Activated CD8-positive, alpha-beta T cell treated with anti-CD3 and anti-CD28 coated beads, Interleukin-2, amount 10 ng/mL, durations not matched to agents 7 days and 5 days (primary cell): ENCODE measurements at places on chromosomes 1 and 21. TPM values are rescaled to one million over a fixed set of nuclear protein-coding genes. Genes with fewer than 3 reads are reported as not detected.
A peak's percentile ranks its signal among the peaks of the same experiment; 100 is the strongest.

DNA sequence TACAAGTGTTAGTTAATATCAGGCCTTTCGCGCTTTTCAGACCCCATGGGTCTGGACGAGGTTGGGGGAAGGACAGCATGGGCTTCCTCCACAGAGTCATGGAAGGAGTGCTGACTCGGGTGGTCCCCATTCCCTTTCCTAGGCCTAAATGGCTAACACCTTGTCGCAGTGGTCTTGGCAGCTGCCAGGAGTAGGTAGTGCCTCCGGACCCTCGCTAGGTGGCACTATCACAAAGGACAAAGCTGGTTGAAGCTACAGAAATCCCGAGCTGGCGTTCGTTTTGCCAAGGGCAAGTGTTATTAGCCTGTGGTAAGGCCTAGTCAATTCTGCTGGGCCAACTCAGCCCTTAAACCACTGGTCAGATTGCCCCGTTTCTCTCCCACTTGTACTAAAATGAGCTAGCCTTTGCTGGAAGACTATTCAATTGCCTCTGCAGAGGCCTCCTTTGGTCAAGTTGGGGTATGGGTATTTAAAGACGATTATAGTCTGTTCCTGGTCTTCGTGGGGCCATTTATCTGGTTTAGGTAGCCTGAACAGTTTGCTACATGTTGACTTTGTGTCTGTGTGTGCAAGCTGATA lies 1.1 kb upstream of the UBE2Q1 start:
- peak; percentile 90 for DNase-seq
- H3K36me3 ChIP-seq, result peaks cover 27% of the 10 kb centered on the region
- H3K4me1 ChIP-seq, result peaks cover 37% of the 10 kb centered on the region
- H3K4me3 ChIP-seq, result peak overlapping the region; percentile 90
- H3K27me3 ChIP-seq, result no peaks in the 10 kb centered on the region
- H3K27ac ChIP-seq, result peak overlapping the region; percentile 93

DNA sequence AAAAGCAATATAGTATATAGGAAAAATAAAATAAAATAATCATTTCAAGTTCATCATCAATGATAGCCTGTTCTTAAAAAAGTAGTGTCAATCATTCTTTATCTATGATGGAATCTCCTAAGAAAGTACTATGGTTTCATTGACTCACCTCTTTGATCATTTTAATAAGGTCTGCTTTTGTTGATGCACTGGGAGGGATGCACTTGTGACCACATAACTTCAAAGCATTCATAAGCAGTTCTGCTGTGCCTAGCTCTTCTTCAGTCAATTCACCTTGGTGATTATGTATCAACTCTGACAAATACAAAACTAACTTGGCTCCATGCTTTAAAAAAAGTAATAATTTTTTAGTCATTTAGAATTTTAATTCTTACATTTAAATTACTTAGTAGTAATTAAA lies 84.8 kb upstream of the GNG4 start:
- peaks cover 3% of the 10 kb centered on the region for H3K4me1 ChIP-seq
- H3K27ac ChIP-seq, result no peak overlapping the region
- peak; percentile 30 for DNase-seq
- no peak overlapping the region for H3K4me3 ChIP-seq
- H3K27me3 ChIP-seq, result no peaks in the 10 kb centered on the region

GRCh38 chr1:43565600-43566360 lies 35.1 kb downstream of the PTPRF start:
- DNase-seq, result peak; percentile 71
- H3K27me3 ChIP-seq, result peaks cover 3% of the 10 kb centered on the region
- H3K36me3 ChIP-seq, result no peaks in the 10 kb centered on the region
- H3K4me1 ChIP-seq, result peaks cover 11% of the 10 kb centered on the region
- peak overlapping the region; percentile 62 for H3K4me3 ChIP-seq

DNA sequence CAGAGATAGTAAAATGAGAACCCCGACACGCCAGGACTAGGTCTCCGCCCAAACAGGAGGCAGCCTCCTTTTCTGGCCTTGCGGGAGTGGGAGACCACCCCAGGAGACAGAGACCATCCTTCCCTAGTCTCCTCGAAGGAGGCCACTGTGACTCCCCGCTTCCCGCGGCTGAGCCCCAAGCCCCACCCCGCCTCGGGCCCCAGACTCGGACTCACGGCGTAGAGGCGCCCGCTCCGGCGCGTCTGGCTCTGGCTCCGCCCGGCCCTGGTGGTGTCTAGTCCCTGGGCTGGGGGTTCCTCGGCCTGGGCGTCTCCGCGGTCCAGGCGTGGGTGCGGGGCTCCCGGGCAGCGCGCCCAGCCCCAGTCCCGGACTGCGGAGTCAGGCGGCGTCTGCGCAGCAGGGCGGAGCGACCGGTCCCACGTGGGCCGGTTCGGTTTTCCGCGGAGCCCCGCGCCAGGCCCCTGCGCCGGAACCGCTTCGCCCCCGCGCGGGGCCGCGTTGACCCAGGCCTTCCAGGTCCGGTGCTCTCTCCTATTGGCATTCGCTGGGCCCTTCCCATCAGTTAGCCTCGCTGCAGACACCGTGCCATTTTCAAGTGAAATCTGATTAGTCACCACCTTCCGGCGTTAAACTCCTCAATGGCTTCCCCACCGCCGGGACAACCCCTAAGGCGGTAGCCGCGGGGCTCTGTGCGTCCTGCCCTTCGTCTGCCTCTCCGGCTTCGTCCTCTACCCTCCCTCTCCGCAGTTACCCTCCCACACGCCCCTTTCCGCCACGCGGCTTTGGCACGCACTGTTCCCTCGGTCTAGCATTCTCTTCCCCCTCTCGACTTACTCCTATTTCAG lies at the start of gene C1orf216:
Gene C1orf216 (minus strand): TSS at position 393 of the 845 bp plus-strand sequence. CDS start 2,563 bp downstream, outside the sequence.
- H3K27ac ChIP-seq, result peak within 1 kb of the TSS; percentile 92
- H3K4me3 ChIP-seq, result peak within 1 kb of the TSS; percentile 83
- H3K36me3 ChIP-seq, result peaks cover 18% of the 10 kb centered on the region
- DNase-seq, result peak; percentile 76

DNA sequence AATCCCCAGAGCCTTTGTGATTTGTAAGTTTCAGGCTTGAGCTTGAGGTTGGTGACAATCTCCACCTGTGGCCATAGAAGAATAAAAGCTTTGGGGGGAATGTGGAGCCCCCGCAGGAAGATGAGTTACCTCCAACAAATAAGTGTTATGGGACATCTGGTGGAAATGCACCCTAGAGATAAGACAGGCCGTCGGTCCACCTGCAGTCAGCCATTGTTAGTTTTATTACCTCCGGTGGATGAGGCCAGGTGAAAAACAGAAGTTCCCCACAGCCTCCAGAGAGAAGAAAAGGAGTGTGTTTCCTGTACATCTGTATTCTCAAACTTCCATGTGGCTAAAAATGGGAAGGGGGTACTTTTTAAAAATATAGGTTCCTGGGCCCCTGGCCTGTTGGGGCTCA lies 137.4 kb downstream of the KAZN start:
- DNase-seq, result no peak
- H3K4me1 ChIP-seq, result no peaks in the 10 kb centered on the region
- H3K36me3 ChIP-seq, result no peaks in the 10 kb centered on the region

GRCh38 chr1:181133441-181133951 lies 45.0 kb downstream of the IER5 start:
- no peaks in the 10 kb centered on the region for H3K27me3 ChIP-seq
- H3K36me3 ChIP-seq, result no peaks in the 10 kb centered on the region
- peak overlapping the region; percentile 39 for H3K27ac ChIP-seq
- H3K4me3 ChIP-seq, result no peak overlapping the region

- no peak overlapping the region for H3K27ac ChIP-seq
- no peak overlapping the region for H3K4me3 ChIP-seq
- no peaks in the 10 kb centered on the region for H3K27me3 ChIP-seq
- no peak for DNase-seq
- no peaks in the 10 kb centered on the region for H3K4me1 ChIP-seq
Measured at GRCh38 chr1:52937433-52938182, 10.5 kb downstream of the SCP2 start.

The TRIM58 gene
- total RNA-seq, result 0.21 TPM

The HEYL gene
- total RNA-seq, result not detected

The PROX1 gene
- not detected for total RNA-seq

The S100A14 gene
- total RNA-seq, result not detected

GRCh38 chr1:95180371-95180770 lies 53.6 kb upstream of the RWDD3 start:
- H3K36me3 ChIP-seq, result no peaks in the 10 kb centered on the region
- H3K27ac ChIP-seq, result no peak overlapping the region
- H3K27me3 ChIP-seq, result peaks cover 7% of the 10 kb centered on the region
- no peak overlapping the region for H3K4me3 ChIP-seq

The AMPD1 gene
- not detected for total RNA-seq

The SH2D2A gene
- total RNA-seq, result 84.0 TPM

- no peak overlapping the region for H3K27ac ChIP-seq
- H3K36me3 ChIP-seq, result peaks cover 16% of the 10 kb centered on the region
- no peak for DNase-seq
- H3K4me3 ChIP-seq, result no peak overlapping the region
- no peaks in the 10 kb centered on the region for H3K4me1 ChIP-seq
Measured at GRCh38 chr1:246748006-246748405, 23.8 kb downstream of the SCCPDH start.

The PDC gene
- total RNA-seq, result not detected

The KIF21B gene
- total RNA-seq, result 158 TPM

The FAM163A gene
- total RNA-seq, result not detected

DNA sequence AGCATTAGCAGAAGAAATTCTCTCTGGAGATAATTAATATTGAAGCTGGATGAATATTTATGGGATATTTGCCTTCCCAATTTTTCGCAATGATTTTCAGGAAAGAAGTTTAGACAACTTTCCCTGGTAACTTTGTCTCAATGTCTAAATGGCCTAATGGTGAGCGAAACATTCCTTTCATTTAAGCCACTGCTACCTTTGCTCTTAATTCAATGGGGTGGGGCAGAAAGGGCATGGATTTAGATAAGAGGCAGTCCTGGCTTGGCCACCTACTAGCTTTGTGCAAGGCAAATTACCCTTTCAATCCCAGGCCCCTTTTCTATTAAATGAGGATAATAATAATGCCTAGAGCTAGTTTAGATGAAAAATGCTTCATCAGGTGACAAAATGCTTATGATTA lies 27.1 kb upstream of the LYST start:
- DNase-seq, result no peak
- peaks cover 28% of the 10 kb centered on the region for H3K4me1 ChIP-seq
- H3K36me3 ChIP-seq, result no peaks in the 10 kb centered on the region
- no peaks in the 10 kb centered on the region for H3K27me3 ChIP-seq
- no peak overlapping the region for H3K4me3 ChIP-seq

GRCh38 chr1:183592733-183593132 lies 2.5 kb upstream of the NCF2 start:
- DNase-seq, result no peak
- peaks cover 2% of the 10 kb centered on the region for H3K36me3 ChIP-seq
- H3K27ac ChIP-seq, result no peak overlapping the region
- H3K27me3 ChIP-seq, result peaks cover 5% of the 10 kb centered on the region

DNA sequence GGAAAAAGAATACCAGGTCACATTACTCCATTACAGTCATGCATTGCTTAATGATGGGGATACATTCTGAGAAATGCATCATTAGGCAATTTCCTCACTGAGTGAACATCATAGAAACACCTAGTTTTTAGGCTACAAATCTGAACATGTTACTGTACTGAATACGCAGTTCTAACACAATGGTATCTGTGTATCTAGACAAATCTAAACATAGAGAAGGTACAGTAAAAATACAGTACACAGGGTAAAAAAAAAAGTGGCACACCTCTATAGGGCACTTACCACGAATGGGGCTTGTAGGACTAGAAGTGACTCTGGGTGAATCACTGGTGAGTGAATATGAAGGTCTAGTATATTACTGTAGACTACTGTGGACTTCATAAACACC lies 115.7 kb downstream of the AKT3 start:
- H3K27ac ChIP-seq, result no peak overlapping the region
- H3K27me3 ChIP-seq, result no peaks in the 10 kb centered on the region
- peaks cover 9% of the 10 kb centered on the region for H3K4me1 ChIP-seq
- no peak for DNase-seq
- H3K36me3 ChIP-seq, result peaks cover 3% of the 10 kb centered on the region

- no peak overlapping the region for H3K4me3 ChIP-seq
- no peak overlapping the region for H3K27ac ChIP-seq
- no peaks in the 10 kb centered on the region for H3K27me3 ChIP-seq
- H3K4me1 ChIP-seq, result no peaks in the 10 kb centered on the region
- no peak for DNase-seq
Measured at GRCh38 chr1:196734006-196734405, 40.6 kb upstream of the CFHR3 start.

GRCh38 chr1:67639361-67639760 lies 45.6 kb upstream of the GADD45A start:
- H3K4me3 ChIP-seq, result no peak overlapping the region
- no peaks in the 10 kb centered on the region for H3K36me3 ChIP-seq
- H3K27ac ChIP-seq, result no peak overlapping the region
- H3K4me1 ChIP-seq, result peaks cover 12% of the 10 kb centered on the region
- no peaks in the 10 kb centered on the region for H3K27me3 ChIP-seq
- no peak for DNase-seq

- H3K36me3 ChIP-seq, result no peaks in the 10 kb centered on the region
- no peaks in the 10 kb centered on the region for H3K4me1 ChIP-seq
- H3K4me3 ChIP-seq, result no peak overlapping the region
- no peak overlapping the region for H3K27ac ChIP-seq
Measured at GRCh38 chr1:59685101-59685500, 129.6 kb upstream of the HOOK1 start.

DNA sequence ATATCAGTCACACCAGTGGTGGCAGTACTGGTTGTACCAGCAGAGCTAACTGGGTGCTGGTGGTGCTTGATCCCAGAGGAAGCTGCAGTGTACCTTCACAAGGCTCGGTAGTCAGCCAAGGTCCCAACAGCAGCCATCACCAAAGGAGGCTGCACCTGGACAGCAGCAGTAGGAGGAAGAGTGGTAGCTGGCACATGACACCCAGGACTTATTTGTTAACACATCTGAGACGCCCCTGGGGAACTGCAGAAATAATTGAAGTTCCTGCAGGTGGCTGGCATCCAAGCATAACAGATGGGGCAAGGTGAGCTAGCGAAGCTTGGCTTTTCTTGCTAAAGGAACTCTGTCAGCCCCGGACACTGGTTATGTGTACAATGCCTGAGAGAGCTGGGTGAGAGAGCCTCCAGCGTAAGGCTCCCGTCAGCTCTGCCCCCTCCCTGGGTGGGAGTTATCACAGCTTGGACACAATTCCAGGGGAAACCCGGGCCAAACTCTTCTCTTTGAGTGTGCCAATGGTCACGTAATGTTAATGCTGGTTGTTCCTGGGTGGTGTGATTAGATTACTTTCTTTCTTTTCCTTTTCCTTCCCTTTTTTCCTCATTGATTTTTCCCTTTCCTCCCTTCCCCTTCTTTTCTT lies 29.1 kb upstream of the PARP1 start:
- no peaks in the 10 kb centered on the region for H3K4me1 ChIP-seq
- peaks cover 39% of the 10 kb centered on the region for H3K27me3 ChIP-seq
- no peak overlapping the region for H3K4me3 ChIP-seq
- H3K36me3 ChIP-seq, result no peaks in the 10 kb centered on the region
- H3K27ac ChIP-seq, result no peak overlapping the region
